Activated naive CD4-positive, alpha-beta T cell treated with anti-CD3 and anti-CD28 coated beads, Interleukin-2, amount 50 U/mL, for 16 hours (primary cell): ENCODE measurements at places on chromosomes 13 and 19.
A peak's percentile ranks its signal among the peaks of the same experiment; 100 is the strongest.

DNA sequence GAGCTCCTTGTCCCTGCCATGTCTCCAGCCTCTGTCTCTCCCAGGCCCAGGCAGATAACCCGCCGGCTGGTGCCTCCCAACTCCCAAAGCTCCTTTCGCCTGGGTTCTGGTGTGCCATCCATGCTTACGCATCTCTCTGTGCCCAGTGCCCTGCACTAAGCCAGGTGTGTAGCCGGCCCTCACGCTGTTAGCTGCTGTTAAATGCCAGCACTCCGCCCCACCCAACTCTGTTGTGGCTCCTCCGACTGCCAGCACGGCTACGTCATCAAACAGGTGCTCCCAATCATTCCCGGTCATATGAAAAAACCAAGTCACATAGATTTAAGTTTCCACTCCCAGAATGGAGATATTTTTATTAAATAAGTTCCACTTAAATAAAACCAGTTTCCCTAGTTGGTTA lies 7.0 kb upstream of the HSPH1 start:
- DNase-seq: no peak

DNA sequence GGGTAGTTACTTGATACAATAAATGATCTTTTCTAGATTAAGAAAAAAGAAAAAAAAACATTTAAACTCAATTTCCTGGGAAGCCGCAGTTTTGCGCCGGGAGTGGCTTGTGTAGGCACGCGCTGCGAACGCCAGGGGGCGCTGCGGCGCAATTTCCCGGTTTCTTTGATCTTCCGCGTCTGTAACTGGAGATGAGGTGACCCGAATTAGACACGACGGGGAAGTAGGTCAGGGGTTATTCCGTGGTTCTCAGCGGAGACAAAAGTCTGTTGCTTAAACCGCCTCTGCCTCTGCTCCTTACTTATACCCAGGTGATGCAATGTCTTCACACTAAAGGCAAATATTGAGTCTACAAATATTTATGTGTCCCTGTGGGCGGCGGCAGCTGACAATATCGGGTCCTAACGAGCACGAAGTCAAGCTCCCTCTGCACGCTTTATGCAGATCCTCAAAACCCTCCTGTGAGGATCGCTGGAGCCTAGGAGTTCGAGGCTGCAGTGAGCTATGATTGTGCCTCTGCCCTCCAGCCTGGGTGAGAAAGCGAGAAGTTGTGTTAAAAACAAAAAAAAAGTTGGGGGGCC lies 15.2 kb downstream of the STXBP2 start:
- DNase-seq: peak; percentile 77

DNA sequence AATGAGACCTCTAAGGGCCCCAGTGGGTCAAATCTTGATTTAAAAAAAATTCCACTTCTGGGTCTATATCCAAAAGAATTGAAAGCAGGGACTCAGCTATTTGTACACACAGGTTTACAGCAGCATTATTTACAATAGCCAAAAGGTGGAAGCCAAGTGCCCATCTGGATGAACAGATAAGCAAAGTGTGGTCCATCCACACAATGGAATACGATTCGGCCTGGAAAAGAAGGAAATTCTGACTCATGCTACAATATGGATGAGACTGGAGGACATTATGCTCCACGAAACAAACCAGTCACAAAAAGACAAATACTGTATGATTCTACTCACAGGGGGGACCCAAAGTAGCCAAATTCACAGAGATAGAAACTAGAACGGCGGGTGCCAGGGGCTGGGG lies 76.7 kb downstream of the CACNA1A start:
- DNase-seq: no peak

- DNase-seq: no peak
Measured at GRCh38 chr19:35783469-35784434, 8.4 kb downstream of the ARHGAP33 start.

DNA sequence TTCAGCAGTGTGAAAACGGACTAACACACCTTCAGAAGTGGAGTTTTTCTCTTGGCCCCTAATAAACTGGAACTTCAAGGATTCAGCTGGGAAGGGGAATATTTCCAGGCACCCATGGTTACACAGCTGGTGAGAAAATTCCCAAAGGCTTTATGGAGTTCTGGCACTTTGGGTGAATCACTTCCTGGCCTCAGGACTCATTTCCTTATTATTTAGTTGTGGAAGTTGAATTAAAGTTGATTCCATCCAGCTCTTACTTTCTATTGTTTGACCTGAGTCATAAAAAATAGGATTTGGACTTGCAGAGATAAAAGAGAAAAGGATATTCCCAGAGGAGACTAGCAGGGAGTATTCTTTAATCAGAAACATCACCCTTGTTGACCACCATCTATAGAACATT lies 882.1 kb downstream of the UQCRFS1 start:
- DNase-seq: no peak
